ENCODE measurements at places on chromosomes 16 and 17.

- DNase-seq: no peak
Observed at GRCh38 chr17:74408262-74408661, 23.6 kb upstream of the GPRC5C start.

DNA sequence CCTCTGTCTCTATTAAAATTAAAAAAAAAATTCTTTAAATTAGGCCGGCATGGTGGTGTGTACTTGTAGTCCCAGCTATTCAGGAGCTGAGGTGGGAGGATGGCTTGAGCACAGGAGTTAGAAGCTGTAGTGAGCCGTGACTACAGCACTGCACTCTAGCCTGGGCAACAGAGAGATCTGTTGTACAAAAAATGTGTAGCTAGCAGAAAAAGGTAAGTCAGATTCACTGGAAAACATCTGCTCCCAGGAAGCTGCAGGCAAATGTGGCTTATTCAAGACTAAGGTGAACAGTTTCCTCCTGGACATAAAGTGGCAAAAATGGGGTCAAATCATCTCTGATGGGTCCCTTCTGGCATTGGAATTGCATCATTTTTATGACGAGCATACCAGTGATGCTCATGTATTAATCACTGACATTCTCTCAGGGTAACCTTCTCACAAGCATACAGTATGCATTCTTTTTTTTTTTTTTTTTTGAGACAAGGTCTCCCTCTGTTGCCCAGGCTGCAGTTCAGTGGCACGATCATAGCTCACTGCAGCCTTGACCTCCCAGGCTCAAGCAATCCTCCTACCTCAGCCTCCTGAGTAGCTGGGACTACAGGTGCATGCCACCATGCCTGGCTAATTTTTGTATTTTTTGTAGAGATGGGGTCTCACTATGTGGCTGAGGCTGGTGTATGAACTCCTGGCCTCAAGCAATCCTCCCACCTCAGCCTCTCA, 48.7 kb downstream of the CPPED1 start:
- DNase-seq: no peak

- no peak for DNase-seq
Observed at GRCh38 chr17:58531661-58532554, 17.5 kb upstream of the MTMR4 start.

- DNase-seq: no peak
Observed at GRCh38 chr16:4663777-4664465, 29.4 kb upstream of the NUDT16L1 start.

DNA sequence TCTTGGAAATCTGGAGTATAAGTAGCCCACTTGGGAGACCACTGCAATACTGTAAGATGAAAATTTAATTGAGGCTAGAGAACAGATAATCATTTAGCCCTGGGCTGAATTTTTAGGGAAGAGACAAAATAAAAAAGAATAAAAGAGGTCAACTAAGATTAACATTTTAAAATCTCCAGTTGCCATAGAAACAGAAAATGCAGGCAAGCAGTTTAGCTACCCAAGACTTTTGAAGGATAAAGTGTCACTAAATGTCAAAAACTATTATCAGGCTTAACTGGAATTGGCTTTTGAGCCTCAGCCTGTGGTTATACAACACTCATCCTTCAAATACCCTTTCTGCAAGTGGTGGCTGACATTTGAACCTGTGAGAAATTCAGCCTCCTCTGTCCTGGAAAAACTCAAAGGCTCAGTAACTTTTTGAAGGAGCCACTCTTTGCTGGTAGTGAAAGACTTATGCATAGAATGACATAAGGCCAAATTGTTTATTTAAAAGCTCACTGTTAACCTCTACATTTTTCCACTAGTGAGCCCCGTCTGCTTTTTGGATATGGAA, 220.7 kb upstream of the KCNJ16 start:
- no peak for DNase-seq

DNA sequence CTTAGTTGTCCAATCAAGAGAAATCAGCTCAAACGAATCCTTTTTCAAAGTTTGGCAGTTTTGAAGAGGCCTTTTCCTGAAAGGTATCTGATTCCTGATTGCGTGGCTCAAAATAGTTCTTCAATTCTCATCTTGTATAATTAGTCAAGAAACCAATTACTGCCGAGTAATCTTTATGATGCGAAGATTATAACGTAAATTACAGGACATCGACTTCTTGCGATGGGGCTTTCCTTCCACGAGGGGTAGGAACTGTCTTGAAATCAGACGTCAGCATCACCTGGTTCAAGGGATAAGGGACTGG, 644 bp upstream of the ARL2BP start:
- DNase-seq: no peak

- DNase-seq: no peak
Observed at GRCh38 chr16:85683363-85683762, 5.4 kb downstream of the GINS2 start.

DNA sequence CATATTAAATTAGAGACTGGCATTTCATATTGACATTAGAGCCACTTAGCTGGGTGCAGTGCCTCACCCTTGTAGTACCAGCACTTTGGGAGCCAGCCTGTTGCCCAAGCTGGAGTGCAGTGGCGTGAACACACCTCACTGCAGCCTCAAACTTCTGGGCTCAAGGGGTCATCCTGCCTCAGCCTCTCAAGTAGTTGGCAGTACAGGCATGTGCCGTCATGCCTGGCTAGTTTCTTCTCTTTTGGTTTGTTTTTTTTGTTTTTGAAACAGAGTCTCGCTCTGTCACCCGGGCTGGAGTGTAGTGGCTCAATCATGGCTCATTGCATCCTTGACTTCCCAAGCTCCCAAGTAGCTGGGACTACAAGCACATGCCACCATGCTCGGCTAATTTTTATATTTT, 8.7 kb downstream of the PPM1E start:
- DNase-seq: no peak

DNA sequence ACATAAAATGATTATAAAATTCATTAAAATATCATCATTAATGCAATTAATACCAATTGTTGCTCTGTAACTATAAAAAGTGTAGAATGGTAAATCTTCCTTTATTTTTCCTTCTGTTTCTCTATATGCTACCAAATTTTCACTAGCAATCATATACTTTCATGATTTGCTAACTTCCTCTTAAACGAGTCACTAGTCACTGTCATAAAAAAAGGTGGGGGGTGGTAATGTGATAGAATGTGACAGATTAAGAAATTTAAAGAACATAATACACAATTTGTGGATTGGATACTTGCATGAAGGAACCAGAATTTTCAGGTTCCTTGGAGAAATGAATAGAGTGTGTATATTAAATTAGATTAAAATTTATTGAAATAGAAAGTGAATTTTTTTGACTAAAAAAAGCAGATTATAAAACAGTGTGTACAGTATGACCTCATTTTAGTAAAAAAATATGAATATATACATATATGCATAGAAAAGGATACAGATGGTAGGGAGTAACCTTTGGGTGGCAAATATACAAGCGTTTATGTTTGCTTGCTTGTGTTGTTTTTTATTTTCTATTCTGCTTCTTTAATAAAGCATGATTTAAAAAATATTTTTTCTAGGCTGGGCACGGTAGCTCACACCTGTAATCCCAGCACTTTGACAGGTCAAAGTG, 56.7 kb upstream of the C17orf78 start:
- DNase-seq: no peak

- DNase-seq: no peak
Observed at GRCh38 chr16:85842848-85843247, 43.4 kb downstream of the COX4I1 start.

- DNase-seq: no peak
Observed at GRCh38 chr17:14752011-14752410, 451.1 kb downstream of the HS3ST3B1 start.

DNA sequence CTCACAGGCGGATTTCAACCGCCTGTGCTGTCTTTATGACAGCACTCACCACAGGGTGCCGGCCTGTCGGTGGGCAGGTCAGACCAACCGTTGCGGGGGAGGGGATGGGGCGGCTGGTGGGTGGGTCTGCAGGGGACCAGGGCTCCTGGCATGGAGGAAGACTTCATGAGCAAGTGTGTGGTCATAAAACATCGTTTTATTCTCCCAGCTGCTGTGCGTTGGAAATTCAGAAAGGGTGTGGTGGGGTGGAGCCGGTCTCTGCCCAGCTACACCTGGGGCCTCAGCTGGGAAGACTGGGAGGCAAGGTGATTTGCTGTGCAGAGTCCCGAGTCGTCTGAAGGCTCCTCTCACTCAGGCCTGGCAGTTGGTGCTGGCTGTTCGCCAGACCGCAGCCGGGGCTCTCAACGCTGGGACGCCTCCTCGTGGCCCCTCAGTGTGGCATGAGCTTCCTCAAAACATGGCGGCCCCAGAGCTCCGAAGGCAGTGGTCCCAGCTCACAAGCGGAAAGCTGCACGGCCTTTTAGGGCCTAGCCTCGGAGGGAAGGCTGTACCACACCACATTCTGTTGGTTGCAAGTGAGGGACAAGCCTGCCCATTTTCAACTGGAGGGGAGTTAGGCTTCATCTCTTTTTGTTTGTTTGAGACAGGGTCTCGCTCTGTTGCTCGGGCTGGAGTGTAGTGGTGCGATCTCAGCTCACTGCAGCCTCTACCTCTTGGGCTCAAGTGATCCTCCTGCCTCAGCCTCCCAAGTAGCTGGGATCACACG, 45.8 kb upstream of the GSE1 start:
- DNase-seq: no peak

GRCh38 chr16:15594711-15595320, 48.1 kb downstream of the MARF1 start:
- DNase-seq: no peak

- DNase-seq: no peak
Observed at GRCh38 chr16:83854420-83854819, 44.5 kb upstream of the MLYCD start.

- peak; percentile 20 for DNase-seq
Observed at GRCh38 chr17:46770818-46771560, 47.5 kb downstream of the WNT3 start.

- DNase-seq: no peak
Observed at GRCh38 chr16:54431997-54432896, 145.7 kb upstream of the IRX3 start.

DNA sequence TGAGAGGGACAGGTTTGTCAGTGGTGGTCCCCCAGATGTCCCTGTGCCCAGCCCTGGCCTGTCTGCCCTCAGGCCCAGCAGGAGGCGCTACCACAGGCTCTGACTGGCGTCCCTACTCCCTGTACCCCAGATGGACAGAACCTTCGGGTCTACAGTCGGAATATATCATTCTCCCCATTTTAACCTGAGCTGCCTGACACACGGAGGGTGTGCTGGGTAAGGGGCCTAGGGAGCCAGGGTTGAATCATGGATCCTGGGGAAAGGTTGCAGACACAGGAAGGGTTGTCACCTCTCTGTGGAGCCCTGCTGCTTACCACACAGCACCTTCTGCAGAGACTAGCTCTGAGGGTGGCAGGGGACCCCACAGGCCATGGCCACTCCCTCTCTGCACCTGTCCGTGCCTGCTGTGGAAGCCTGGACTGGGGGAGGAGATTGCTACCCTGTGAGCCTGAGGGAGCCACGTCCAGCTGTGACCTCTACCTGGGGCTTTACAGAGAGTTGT, 162.2 kb upstream of the ZNF267 start:
- no peak for DNase-seq

DNA sequence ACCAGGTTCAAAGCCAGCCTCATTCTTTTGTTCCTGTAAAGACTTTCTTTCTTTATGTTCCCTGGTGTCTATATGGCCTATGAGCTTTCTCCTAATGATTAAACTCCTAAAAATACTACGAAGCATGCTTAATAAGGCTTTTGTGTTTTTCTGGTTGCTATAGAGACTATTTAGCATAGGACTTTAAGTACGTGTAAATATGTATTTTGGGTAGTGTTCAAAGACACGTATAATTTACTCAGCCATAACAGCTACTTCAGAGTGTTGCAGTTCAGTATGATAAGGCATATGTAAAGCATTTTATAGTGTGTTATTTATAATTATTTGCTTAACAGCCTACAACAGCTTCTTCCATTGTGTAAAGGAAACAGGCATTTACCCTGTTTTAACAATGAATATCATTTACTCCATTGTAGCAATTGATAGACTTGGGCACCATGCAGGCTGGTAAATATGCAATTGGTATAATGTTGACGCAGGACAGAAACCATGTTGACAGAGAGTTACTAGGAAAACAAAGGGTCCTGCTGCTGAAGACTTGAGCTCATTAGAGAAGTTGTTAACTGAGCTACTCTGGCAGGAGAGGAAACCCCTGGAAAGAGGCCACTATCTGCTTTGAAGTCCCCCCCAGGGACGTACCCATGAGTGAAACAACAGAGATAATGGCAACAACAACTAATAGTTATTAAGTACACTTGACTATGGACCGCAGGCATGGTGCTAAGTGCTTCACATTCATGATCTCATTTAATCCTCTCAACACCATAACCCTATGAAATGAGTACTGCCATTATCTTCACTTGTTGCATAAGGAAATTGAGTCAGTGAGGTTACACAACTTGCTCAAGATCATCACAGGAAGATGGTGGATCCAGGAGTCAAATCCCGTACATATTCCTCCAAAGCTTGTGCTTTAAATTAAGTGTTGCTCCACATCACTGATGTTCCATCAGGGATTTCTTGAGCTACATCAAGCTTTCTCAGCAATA, 342.2 kb upstream of the DYNLRB2 start:
- no peak for DNase-seq

GRCh38 chr17:28946239-28946638, 5.1 kb downstream of the PHF12 start:
- no peak for DNase-seq

- no peak for DNase-seq
Observed at GRCh38 chr16:9913604-9914326, 268.5 kb downstream of the GRIN2A start.

DNA sequence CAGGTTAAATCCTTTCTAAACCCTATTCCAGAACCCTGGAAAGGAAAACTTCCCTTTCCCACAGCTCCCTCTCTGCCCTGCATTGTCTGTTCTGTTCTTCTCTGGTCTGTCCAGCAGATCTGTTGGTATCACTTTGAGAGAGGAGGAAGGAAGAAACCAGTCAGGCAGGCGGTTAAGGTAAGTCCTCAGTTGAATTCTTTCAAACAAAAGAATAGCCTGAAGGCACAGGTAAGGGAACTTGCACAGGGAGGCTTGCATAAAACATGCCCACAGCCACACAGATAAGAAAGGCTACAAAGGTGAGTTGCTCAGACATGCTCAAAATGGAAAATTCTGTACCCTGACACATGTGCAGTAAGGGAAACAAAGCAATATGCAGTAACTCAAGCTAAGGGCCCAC, 595.7 kb upstream of the CDH5 start:
- no peak for DNase-seq

DNA sequence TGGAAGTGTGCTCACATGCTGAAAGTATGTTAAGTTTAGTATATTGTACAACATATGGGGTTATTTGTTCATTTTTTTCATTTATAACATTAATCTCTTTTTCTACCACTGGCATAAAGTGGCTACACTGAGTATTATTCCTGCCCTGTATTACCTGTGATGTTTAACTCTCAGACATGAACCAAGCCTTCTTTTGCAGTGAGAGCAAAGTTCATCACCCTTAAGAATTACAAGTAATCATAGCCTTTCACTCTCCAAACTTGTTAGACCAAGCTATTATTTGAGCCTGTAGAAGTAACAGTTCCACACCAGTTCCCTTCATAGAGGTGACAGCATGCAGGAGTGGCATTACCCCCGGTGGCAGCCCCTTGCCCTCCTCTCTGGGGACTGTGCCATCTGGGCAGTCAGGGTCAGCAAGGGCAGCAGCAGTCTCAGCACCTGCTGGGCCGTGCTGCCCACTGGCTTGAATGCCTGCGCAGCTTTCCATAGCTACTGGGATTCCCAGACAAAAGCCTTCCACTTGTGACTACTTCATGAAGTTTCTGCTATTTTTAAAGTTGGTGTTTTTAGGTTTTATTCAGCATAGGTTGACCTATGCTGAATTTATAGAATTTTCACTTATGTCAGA, 71.3 kb downstream of the TMC6 start:
- no peak for DNase-seq

All from stimulated activated CD4-positive, alpha-beta T cell treated with anti-CD3 and anti-CD28 coated beads, TNF-alpha, amount 100 ng/mL, for 24 hours (primary cell).